ENCODE measurements at places on chromosomes 11 and 22.

GRCh38 chr11:132620423-132620822 lies 911.9 kb downstream of the OPCML start:
- no peak for DNase-seq

- no peak for DNase-seq
Observed at GRCh38 chr11:61333550-61334433, 764 bp downstream of the TKFC start.

DNA sequence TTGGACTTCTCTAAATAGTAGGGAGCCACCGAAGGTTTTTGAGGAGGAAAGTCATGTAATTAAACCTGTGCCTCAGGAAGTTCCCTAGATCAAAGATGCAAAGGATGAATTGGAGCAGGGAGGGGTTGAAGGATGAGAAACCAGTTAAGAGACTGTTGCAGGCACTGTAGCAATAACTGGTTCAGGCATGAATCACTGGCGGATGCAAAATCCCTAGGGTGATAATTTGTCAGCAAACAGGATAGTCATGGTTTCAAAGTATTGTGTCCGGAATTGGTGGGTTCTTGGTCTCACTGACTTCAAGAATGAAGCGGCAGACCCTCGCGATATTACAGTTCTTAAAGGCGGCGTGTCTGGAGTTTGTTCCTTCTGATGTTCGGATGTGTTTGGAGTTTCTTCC lies 19.9 kb downstream of the TRIOBP start:
- no peak for DNase-seq

- DNase-seq: no peak
Observed at GRCh38 chr22:21915624-21916308, 36.9 kb downstream of the PPM1F start.

DNA sequence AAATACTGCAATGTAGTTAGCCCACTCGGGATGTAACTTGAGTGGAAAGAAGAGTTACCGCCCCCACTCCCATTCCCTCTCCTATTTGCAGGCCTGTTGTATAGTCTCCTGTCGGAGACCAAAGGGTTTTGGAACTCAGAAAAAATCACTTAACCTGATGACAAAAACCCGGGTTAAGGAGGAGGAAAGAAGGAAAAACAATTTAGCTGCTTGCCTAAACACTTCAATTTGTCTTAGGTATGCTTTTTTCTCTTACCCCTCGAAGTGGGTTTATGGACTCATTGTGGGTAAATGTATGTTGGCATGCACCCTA lies 2.2 kb downstream of the YAP1 start:
- no peak for DNase-seq

Measured in HCEC 1CT (cell line).